A673 (cell line): ENCODE measurements at places on chromosomes 2 and 18. TPM values are rescaled to one million over a fixed set of nuclear protein-coding genes. Genes with fewer than 3 reads are reported as not detected.

The SNORC gene
- 4.6 and 4.7 TPM in 2 replicates for total RNA-seq

- DNase-seq, result no peak
- no peaks in the 10 kb centered on the region for H3K27me3 ChIP-seq
- H3K4me3 ChIP-seq, result no peak overlapping the region
- no peaks in the 10 kb centered on the region for H3K4me1 ChIP-seq
- H3K36me3 ChIP-seq, result no peaks in the 10 kb centered on the region
Observed at GRCh38 chr2:126644630-126645191, 11.2 kb upstream of the GYPC start.

- no peaks in the 10 kb centered on the region for H3K27me3 ChIP-seq
- no peak for DNase-seq
- H3K4me1 ChIP-seq, result peaks cover 14% of the 10 kb centered on the region
Observed at GRCh38 chr2:182368446-182368845, 58.4 kb downstream of the PDE1A start.

- no peak overlapping the region for H3K27ac ChIP-seq
- DNase-seq, result no peak
- H3K27me3 ChIP-seq, result peaks cover 30% of the 10 kb centered on the region
- H3K36me3 ChIP-seq, result no peaks in the 10 kb centered on the region
Observed at GRCh38 chr2:556485-556884, 120.7 kb downstream of the TMEM18 start.

DNA sequence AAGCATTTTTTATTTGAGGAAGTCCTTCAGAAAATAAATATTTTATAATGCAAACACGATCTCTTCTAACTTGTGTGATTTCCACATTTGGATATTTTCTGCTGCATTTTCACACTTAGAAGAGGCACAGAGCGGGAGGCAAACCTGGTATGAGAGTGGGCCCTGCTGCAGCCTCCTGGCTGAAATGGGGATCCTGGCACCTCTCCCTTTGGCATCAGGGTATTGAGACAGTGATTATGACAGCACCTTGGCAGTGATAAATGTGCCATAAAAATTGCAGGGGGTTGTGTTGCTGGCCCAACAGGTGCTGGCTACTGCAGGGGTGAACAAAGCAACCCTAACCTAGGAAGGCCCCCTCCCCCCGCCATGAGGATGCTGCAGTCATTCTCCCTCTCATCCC is 128.6 kb downstream of the TSN start:
- no peaks in the 10 kb centered on the region for H3K27me3 ChIP-seq
- no peaks in the 10 kb centered on the region for H3K4me1 ChIP-seq
- no peak overlapping the region for H3K27ac ChIP-seq
- H3K4me3 ChIP-seq, result no peak overlapping the region
- DNase-seq, result no peak
- no peaks in the 10 kb centered on the region for H3K36me3 ChIP-seq

DNA sequence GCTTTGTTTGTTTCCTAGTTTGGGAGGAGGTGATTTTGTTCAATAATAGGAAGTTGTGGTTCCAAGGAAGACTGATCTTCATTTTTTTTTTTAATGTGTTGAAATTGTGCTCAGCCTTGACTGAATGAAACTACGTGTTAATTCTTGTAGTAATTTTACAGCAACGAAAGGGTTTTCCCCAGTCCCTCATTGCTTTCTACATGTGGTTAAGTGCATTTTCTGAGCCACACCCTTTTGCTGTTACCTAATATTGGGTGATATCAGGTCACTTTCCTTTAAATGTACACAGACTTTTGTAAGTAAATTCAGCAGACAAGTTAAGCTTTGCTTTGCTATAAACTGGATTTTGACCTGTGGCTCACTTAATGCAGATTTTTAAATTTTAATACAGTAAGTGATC is 73.6 kb downstream of the OTX1 start:
- H3K27ac ChIP-seq, result no peak overlapping the region
- no peak overlapping the region for H3K4me3 ChIP-seq
- no peaks in the 10 kb centered on the region for H3K27me3 ChIP-seq
- DNase-seq, result no peak

DNA sequence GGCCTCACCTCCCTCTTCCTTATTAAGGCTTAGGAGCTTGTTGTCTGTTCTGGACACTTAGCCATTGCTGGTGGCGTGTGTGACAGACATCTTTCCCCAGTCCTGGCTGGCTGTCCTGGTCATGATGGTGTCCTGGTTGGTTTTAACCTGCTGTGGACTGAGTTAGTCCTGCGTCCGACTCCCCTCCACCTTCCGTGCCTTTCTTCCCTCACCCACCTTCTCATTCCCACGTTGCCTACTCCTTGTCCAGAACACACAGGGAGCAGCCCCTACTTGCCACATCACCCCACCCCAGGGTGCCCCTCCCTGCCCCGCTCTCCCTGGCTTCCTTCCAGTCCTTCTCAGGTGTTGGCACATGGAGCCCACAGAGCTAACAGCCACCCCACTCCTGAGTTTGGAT is 9.5 kb downstream of the ANO7 start:
- no peak overlapping the region for H3K27ac ChIP-seq
- H3K36me3 ChIP-seq, result no peaks in the 10 kb centered on the region
- no peak for DNase-seq
- H3K27me3 ChIP-seq, result no peaks in the 10 kb centered on the region
- no peaks in the 10 kb centered on the region for H3K4me1 ChIP-seq

The RPL31 gene
- total RNA-seq, result 1,187 and 1,196 TPM in 2 replicates

- peaks cover 5% of the 10 kb centered on the region for H3K36me3 ChIP-seq
- no peak for DNase-seq
- no peak overlapping the region for H3K27ac ChIP-seq
- peaks cover 21% of the 10 kb centered on the region for H3K4me1 ChIP-seq
Observed at GRCh38 chr18:51170664-51171063, 26.8 kb downstream of the MEX3C start.

The ARHGAP25 gene
- 5.4 and 6.2 TPM in 2 replicates for total RNA-seq

- H3K4me1 ChIP-seq, result no peaks in the 10 kb centered on the region
- no peak overlapping the region for H3K27ac ChIP-seq
- H3K27me3 ChIP-seq, result no peaks in the 10 kb centered on the region
- no peaks in the 10 kb centered on the region for H3K36me3 ChIP-seq
Observed at GRCh38 chr2:185658750-185659149, 79.9 kb upstream of the FSIP2 start.

- H3K27ac ChIP-seq, result no peak overlapping the region
- no peaks in the 10 kb centered on the region for H3K36me3 ChIP-seq
- H3K4me1 ChIP-seq, result peaks cover 3% of the 10 kb centered on the region
- H3K4me3 ChIP-seq, result no peak overlapping the region
Observed at GRCh38 chr18:789397-789796, 22.6 kb downstream of the YES1 start.

- no peaks in the 10 kb centered on the region for H3K27me3 ChIP-seq
- H3K4me3 ChIP-seq, result no peak overlapping the region
- H3K27ac ChIP-seq, result no peak overlapping the region
Observed at GRCh38 chr2:191026377-191026776, 12.4 kb upstream of the STAT1 start.

- no peak overlapping the region for H3K27ac ChIP-seq
- H3K4me3 ChIP-seq, result peak overlapping the region; percentile 27
- no peaks in the 10 kb centered on the region for H3K27me3 ChIP-seq
- H3K4me1 ChIP-seq, result peaks cover 34% of the 10 kb centered on the region
Observed at GRCh38 chr2:96528006-96528699, 8.4 kb upstream of the ARID5A start.

The NMUR1 gene
- not detected in 2 replicates for total RNA-seq

GRCh38 chr2:106020032-106020431 is 174.1 kb downstream of the UXS1 start:
- no peaks in the 10 kb centered on the region for H3K27me3 ChIP-seq
- no peak overlapping the region for H3K4me3 ChIP-seq
- H3K36me3 ChIP-seq, result no peaks in the 10 kb centered on the region
- H3K27ac ChIP-seq, result no peak overlapping the region
- no peaks in the 10 kb centered on the region for H3K4me1 ChIP-seq
- no peak for DNase-seq

The STARD6 gene
- total RNA-seq, result not detected in 2 replicates

The ZNF804A gene
- total RNA-seq, result 2.5 and 3.4 TPM in 2 replicates

DNA sequence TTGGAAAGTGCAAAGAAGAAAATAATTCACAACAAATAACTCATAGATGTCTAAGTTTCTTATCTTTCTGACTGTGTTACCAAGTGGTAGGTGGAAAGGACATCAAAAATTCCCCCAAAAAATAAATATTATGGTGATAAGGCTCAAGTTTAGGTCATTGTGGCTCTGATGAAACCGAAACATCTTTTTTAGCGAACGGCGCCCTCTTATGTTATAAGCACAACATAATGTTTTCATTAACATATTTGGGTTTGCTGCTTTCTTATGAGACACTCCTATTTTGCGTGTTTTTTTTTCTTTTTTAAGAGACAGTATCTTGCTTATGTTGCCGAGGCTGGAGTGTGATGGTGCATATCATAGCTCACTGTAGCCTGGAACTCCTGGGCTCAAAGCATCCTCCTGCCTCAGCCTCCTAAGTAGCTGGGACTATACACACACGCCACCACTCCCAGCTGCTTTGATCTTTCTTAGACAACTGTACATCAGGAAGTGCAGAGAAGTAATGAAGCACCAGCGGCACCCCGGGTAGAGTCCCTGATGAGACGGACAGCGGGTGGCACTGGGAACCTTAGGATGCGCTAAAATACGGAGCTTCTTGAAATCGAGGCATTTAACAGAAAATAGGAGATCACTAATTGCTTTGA is 38.5 kb upstream of the SLC35G4 start:
- no peak overlapping the region for H3K27ac ChIP-seq
- no peak overlapping the region for H3K4me3 ChIP-seq

The CABYR gene
- 7.9 and 11.5 TPM in 2 replicates for total RNA-seq

- H3K4me3 ChIP-seq, result no peak overlapping the region
- H3K27ac ChIP-seq, result no peak overlapping the region
- no peak for DNase-seq
Observed at GRCh38 chr18:14999085-14999975, 251.4 kb downstream of the ANKRD30B start.

DNA sequence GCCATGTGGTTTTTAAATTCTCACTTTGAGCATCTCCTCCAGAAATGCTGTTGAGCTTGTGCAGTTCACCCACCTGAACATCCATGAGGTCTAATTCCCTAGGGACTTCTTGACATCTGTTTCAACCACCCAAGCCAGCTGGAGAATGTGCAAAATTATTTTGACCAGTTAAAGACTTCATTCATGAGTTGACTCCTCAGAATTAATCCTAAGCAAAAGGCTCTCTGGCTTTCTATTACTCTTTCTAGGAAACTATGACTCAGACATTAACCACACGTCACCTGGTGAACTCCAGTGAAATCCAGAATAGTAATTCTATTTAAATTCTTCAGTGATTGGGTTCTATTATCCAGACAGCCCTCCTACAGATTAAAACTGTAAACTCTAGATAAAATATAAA is 247.5 kb downstream of the NBAS start:
- DNase-seq, result no peak
- no peak overlapping the region for H3K4me3 ChIP-seq
- H3K4me1 ChIP-seq, result no peaks in the 10 kb centered on the region

DNA sequence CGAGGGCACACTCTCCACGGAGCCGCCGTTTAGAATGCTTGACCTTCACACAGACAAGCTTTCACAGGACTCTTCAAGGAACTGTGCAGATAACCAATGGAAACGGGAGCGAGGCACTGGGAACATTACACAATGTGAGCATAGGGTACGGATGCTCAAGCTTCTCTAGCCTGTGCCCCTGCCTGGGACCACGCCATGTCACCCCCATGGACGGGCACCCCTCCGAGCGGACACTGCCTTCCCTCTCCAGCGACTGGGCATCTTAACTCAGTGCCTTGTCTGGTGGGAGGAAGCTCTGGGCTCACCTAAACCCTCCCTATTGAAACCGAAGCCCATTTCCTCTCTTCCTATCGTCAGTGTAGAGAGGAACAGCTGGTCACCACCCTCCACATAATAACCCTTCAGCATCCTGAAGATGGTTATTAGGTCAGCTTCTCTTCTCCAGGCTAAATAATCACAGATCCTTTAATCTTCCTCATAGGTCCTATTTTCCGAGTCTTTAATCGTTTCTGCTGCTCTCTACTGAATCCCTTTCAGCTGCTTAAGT is 626.7 kb downstream of the GALR1 start:
- no peaks in the 10 kb centered on the region for H3K4me1 ChIP-seq
- no peak for DNase-seq
- H3K27ac ChIP-seq, result no peak overlapping the region
- H3K4me3 ChIP-seq, result no peak overlapping the region
- H3K36me3 ChIP-seq, result no peaks in the 10 kb centered on the region
- no peaks in the 10 kb centered on the region for H3K27me3 ChIP-seq

DNA sequence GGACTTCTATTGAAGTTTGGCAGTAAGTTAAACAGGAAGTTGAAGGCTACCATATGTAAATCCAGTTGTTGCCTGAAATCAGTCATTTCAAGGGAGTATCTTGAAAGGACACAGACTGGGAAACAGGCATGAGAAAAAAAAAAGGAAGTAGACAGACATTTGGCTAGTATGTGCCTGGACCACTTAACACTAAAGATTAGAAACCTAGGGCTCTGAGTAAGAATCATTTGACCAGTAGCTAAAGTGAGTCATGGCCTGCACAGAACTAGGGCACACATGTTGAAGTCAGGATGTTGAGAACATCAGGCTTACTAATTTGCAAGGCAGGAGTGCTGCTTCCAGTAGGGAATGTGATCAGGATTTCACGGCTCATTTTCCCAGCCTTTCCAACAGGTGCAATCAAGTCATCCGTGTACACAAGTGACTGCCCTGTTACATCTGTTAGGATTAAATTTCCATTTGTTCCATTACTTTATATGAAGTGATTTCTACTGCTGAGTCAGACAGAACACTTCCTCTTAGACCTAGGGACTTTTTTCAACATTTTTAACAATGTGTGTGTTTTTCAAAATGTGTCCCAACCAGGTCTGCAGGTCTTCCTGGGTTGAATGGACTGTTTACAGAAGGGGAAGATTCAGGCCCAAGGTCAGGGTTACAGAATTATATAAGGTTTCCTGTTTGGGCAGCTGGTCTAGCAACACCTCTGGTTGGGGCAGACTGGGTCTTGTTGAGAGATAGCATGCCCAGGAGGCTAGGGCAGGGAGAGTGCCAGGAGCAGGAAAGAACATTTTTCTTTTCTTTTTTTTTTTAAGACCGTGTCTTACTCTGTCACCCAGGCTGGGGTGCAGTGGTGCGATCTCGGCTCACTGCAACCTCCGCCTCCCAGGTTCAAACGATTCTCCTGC is 145.6 kb downstream of the TGIF1 start:
- peaks cover 54% of the 10 kb centered on the region for H3K4me1 ChIP-seq
- H3K36me3 ChIP-seq, result peaks cover 10% of the 10 kb centered on the region
- H3K27ac ChIP-seq, result peak overlapping the region; percentile 94
- H3K27me3 ChIP-seq, result no peaks in the 10 kb centered on the region
- H3K4me3 ChIP-seq, result peak overlapping the region; percentile 41
- DNase-seq, result peak; percentile 42

The RNF138 gene
- total RNA-seq, result 54.2 and 61.8 TPM in 2 replicates

The ANO7 gene
- total RNA-seq, result 0.45 and 0.96 TPM in 2 replicates

The IL18R1 gene
- total RNA-seq, result not detected in 2 replicates

DNA sequence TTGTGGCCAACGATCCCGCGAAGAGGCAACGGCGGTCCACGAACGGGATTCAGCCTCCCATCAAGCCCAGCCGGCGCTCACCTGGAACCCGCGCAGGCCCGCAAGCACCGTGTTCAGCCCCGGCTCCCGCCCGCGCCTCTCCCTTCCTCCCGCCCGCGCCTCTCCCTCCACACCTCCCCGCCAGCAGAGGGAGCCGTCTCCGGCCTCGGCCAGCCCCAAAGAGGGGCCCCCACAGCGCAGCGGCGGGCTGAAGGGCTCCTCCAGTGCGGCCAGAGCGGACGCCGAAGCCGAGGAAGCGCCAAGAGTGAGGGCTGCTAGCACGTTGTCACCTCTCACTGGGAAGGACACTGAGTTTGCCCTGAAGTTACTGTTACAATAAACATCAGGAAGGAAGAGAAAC is 55.3 kb upstream of the LAPTM4A start:
- peaks cover 12% of the 10 kb centered on the region for H3K4me1 ChIP-seq
- no peak overlapping the region for H3K27ac ChIP-seq
- no peaks in the 10 kb centered on the region for H3K36me3 ChIP-seq
- no peaks in the 10 kb centered on the region for H3K27me3 ChIP-seq
- DNase-seq, result no peak
